IMR-90 (cell line): ENCODE measurements at places on chromosomes 7 and 10. TPM values are rescaled to one million over a fixed set of nuclear protein-coding genes. Genes with fewer than 3 reads are reported as not detected.

DNA sequence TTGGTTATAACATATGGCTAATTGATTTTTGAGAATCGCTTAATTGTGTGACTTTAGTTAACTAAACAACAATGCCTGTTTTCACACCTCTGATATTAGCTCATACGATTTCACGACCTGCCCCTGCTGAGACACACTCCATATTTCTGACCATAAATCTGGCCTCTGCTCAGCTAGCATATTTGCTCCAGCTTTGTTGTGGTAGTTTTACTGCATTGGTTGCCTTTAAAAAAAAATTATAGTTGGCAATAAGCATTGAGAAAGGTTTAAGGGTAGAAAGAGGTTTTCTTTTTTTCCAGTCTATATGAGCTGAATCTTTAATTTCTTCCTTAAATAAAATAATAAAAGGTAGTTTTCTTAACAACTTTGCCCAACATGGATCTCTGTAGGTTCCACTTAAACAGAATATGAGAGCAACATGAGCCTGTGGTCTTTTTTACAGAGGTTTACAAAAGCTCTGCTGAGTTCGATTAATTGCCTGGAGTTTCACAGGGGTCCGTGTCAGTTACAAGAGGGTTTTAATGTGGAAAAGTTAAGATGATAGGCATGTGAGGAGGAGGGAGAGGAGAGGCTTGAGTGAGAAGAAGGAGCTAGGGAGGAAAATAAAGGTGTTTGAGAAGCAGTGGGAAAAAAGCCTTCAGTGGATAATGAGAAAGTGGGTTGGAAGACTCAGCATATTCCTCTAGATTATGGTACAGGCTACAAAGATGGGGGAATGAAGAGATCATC, 318.2 kb downstream of the CXCL12 start:
- DNase-seq, result no peak
- no peaks in the 10 kb centered on the region for H3K36me3 ChIP-seq
- H3K27ac ChIP-seq, result no peak overlapping the region
- peaks cover 9% of the 10 kb centered on the region; the same call in 1 of the 2 replicates for H3K27me3 ChIP-seq
- no peaks in the 10 kb centered on the region; the same call in 1 of the 2 replicates for H3K4me1 ChIP-seq
- H3K4me3 ChIP-seq, result no peak overlapping the region

GRCh38 chr7:118478236-118478635, 253.7 kb downstream of the ANKRD7 start:
- no peak overlapping the region for H3K4me3 ChIP-seq
- no peaks in the 10 kb centered on the region for H3K36me3 ChIP-seq
- H3K27me3 ChIP-seq, result no peaks in the 10 kb centered on the region

DNA sequence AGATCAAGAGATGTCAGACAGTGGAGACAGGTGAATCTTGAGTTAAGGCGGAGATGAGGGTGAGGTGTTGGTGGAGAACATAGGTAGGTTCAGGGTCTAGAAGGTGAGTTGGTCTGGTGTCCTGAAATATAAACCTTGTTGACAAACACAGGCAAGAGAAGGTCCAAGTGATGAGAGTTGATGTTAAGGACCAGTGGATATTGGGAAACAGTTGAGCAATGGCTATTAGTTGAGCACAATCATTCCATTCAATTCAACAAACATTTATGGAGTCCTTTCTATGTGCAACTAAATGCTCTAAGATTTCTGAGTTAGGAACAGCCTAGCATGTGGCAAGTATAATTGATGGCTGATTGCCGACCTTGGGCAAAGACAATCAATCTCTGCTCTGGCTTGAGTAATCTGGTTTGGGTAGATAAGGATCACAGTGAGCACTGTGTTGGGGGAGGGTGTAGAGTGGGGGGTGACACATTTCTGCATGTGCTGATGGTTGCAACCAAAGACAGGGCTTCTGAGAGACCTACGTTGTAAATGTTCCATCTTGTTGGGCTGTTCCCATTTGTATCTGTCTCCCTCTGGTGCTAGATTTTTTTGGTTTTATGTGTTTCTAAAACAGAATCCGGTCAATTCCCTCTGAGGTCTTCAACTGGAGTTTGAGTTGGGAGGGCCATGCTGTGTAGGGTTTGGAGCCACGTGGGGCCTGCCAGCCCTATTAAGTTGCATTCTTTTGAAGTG, 201.1 kb downstream of the BAMBI start:
- no peak overlapping the region for H3K27ac ChIP-seq
- DNase-seq, result no peak

DNA sequence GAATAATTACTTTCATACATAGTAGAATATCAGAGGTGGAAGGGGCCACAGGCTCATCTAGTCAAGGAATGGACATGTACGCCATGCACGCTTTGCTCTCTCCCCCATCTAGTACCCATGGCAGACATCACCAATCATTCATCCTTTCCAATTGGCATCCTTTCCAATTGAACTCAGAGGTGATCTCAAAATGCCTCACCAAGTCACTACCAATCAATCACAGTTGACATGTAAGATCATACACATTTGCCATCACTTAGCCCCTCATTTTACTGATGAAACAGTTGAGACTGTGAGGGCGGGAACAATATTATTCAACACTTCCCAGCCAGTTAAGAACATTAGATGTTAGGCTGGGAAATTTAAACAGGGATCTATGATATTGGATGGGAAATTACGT, 308.4 kb downstream of the FGFR2 start:
- H3K4me3 ChIP-seq, result no peak overlapping the region
- no peaks in the 10 kb centered on the region for H3K4me1 ChIP-seq
- DNase-seq, result no peak
- H3K27me3 ChIP-seq, result no peaks in the 10 kb centered on the region
- H3K36me3 ChIP-seq, result no peaks in the 10 kb centered on the region

GRCh38 chr7:17988141-17988540, 39.5 kb downstream of the PRPS1L1 start:
- H3K27me3 ChIP-seq, result no peaks in the 10 kb centered on the region
- no peak overlapping the region for H3K27ac ChIP-seq
- no peak for DNase-seq
- peaks cover 2% of the 10 kb centered on the region; the same call in 1 of the 2 replicates for H3K4me1 ChIP-seq
- no peak overlapping the region for H3K4me3 ChIP-seq

DNA sequence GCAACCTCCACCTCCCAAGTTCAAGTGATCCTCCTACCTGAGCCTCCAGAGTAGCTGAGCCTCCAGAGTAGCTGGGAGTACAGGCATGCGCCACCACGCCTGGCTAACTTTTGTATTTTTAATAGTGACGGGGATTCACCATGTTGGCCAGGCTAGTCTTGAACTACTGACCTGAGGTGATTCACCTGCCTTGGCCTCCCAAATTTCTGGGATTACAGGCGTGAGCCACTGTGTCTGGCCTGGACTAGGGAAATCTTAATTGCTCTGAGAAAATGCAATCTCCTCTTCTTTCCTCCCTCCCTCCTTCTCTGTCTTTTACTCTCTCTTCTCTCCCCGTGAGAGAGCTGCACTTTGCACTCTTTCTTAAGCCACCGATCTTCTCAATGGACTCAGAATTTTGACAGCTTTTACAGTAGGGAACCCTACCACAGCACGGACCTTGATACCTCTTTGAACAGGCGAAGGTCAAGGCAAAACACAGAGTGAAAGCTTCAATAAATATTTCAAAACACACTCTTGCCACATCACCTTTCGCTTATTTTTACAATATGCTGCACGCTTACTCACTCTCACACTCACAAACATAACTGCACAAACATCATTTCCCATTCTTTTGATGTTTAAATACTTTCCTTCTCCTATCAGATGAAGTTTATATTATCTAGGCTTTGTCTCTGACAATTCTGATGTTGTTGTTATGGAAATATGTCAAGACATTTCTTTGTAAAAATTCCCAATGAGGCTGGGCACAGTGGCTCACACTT, 173.4 kb upstream of the NRP1 start:
- H3K4me1 ChIP-seq, result peaks cover 2% of the 10 kb centered on the region; the same call in 1 of the 2 replicates
- H3K4me3 ChIP-seq, result no peak overlapping the region
- peak; percentile 43 for DNase-seq
- no peaks in the 10 kb centered on the region for H3K36me3 ChIP-seq

- H3K36me3 ChIP-seq, result no peaks in the 10 kb centered on the region
- H3K4me1 ChIP-seq, result no peaks in the 10 kb centered on the region
- H3K27ac ChIP-seq, result no peak overlapping the region
Measured at GRCh38 chr10:26374426-26374825, 63.7 kb upstream of the APBB1IP start.

- no peaks in the 10 kb centered on the region for H3K36me3 ChIP-seq
- no peaks in the 10 kb centered on the region for H3K27me3 ChIP-seq
- DNase-seq, result no peak
Measured at GRCh38 chr10:123624086-123624485, 42.1 kb upstream of the GPR26 start.

GRCh38 chr7:35256256-35257175, 2.6 kb upstream of the TBX20 start:
- peaks cover 92% of the 10 kb centered on the region for H3K27me3 ChIP-seq
- H3K4me3 ChIP-seq, result no peak overlapping the region
- no peaks in the 10 kb centered on the region for H3K4me1 ChIP-seq
- no peak overlapping the region for H3K27ac ChIP-seq

DNA sequence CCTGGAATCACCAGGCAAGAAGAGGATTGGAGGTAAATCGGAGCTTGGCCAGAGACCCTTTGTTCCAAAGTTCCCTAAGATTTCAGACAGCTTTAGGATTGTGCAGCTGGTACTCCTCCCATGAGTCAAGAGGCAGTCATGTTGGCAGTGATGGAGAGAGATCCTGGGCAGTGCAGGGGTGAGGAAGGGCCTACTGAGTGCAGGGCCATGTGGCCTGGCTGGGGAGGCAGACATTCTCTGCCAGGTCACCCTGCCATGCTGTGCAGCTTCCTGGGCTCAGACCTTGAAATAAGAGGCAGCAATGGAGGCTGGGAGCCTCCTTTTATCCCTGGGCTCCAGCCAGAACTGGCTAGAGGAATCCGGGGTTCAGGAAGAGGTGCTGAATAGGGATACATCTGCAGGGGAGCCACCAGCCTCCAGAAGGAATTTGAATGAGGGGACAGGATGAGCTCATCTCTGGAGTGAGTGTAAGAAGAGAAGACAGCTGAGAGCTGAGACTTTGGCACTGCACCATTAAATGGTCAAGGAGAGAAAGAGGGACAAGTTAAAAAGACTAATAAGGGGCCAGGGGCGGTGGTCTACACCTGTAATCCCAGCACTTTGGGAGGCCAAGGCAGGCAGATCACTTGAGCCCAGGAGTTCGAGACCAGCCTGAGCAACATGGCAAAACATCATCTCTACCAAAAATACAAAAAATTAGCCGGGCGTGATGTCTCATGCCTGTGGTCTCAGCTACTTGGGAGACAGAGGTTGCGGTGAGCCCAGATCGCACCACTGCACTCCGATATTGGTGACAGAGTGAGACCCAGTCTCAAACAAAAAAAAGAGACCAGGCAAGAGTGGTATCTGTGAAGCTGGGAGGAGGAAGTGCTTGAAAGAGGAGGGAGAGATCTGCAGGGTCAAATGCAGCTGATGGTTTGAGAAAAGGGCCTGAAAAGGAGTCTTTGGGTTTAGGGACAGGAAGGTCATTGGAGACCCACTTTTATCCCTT, 12.0 kb downstream of the SFTPD start:
- H3K4me3 ChIP-seq, result no peak overlapping the region
- no peaks in the 10 kb centered on the region for H3K4me1 ChIP-seq
- peaks cover 19% of the 10 kb centered on the region for H3K27me3 ChIP-seq
- no peaks in the 10 kb centered on the region for H3K36me3 ChIP-seq
- H3K27ac ChIP-seq, result no peak overlapping the region

DNA sequence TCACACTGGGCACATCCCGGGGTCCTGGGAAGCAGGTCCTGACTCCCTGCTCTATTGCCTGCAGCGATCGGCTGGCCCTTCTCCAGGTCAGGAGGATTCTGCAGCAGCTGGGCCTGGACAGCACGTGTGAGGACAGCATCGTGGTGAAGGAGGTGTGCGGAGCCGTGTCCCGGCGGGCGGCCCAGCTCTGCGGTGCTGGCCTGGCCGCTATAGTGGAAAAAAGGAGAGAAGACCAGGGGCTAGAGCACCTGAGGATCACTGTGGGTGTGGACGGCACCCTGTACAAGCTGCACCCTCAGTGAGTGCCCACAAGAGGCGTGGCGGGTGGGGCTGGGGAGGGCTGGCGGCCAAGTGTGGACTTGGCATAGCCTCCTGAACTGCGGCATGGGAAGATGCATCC, 12.8 kb upstream of the HK1 start:
- H3K4me3 ChIP-seq, result no peak overlapping the region
- no peaks in the 10 kb centered on the region for H3K4me1 ChIP-seq
- no peak overlapping the region for H3K27ac ChIP-seq
- DNase-seq, result no peak
- no peaks in the 10 kb centered on the region for H3K36me3 ChIP-seq

- peak; percentile 79 for DNase-seq
- peak within 1 kb of the TSS; percentile 99 for H3K27ac ChIP-seq
- H3K4me3 ChIP-seq, result peak within 1 kb of the TSS; percentile 94
- H3K36me3 ChIP-seq, result no peaks in the 10 kb centered on the region
- no peaks in the 10 kb centered on the region; the same call in 1 of the 2 replicates for H3K27me3 ChIP-seq
- peaks cover 8% of the 10 kb centered on the region; the same call in 1 of the 2 replicates for H3K4me1 ChIP-seq
Measured at GRCh38 chr10:62804356-62805230, at the start of gene ADO. Gene ADO, plus strand, starts transcription at chr10:62804720. Its CDS starts 340 bp downstream, at chr10:62805060.

DNA sequence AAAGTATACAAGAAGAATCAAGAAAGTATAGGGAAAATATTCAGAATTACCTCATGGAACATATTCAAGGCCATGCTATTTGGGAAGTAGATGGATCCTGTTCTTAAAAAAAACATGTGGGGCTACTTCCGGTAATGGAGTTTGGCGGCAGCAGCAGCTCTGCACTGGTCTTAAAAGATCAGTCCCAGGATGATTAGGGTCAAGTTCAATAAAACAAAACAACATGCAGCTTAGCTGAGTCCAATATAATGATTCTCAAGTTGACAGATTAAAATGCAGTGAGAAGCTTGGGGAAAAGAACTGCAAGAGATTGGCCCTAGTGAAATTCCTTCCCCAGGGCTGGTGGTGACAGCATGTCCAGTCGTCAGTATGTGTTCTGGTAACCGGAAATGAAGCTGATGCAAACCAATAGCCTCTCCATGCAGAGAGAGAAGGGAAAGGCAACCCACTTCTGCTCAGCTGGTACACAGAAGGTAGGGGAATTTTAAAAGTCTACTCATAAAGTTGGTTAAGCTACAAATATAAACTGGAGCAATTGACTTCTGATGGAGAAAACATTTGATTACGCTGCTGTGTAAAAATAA, 305.1 kb upstream of the IMMP2L start:
- H3K36me3 ChIP-seq, result peaks cover 10% of the 10 kb centered on the region
- no peaks in the 10 kb centered on the region for H3K27me3 ChIP-seq
- no peak overlapping the region for H3K4me3 ChIP-seq

CFAP70 gene
- polyA plus RNA-seq, result 0.13 and 0.15 TPM in 2 replicates

PIK3CG gene
- not detected in 2 replicates for polyA plus RNA-seq

OPALIN gene
- not detected in 2 replicates for polyA plus RNA-seq

PDE1C gene
- 10.9 and 14.2 TPM in 2 replicates for polyA plus RNA-seq

BLNK gene
- polyA plus RNA-seq, result not detected in 2 replicates

STEAP4 gene
- not detected in 2 replicates for polyA plus RNA-seq

ANLN gene
- polyA plus RNA-seq, result 50.9 and 60.5 TPM in 2 replicates

SEC31B gene
- 6.1 and 8.1 TPM in 2 replicates for polyA plus RNA-seq

GPER1 gene
- polyA plus RNA-seq, result 5.8 and 6.3 TPM in 2 replicates
